HS-5 (cell line): ENCODE measurements at places on chromosomes 3 and 15.

- no peak for DNase-seq
Observed at GRCh38 chr3:94494992-94495391, 432.1 kb downstream of the NSUN3 start.

DNA sequence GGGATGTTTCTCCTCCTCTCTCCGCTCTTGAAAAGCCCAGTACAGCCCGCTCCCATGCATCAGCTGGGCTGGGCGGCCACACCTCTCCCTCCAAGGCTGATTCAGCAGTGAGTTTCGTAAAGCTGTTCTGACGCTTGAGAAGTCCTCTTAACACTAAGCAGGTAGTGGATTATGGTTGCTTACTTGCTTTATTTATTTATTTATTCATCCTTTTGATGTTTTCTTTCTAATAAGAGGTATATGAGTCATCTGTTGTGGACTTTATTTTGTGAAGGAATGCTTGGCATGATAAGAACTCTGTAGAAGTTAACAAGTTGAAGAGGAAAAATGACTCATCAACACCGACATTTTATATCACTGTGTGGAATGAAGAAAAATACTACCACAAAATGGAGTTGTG is 285.0 kb downstream of the SQOR start:
- peak; percentile 76 for DNase-seq

DNA sequence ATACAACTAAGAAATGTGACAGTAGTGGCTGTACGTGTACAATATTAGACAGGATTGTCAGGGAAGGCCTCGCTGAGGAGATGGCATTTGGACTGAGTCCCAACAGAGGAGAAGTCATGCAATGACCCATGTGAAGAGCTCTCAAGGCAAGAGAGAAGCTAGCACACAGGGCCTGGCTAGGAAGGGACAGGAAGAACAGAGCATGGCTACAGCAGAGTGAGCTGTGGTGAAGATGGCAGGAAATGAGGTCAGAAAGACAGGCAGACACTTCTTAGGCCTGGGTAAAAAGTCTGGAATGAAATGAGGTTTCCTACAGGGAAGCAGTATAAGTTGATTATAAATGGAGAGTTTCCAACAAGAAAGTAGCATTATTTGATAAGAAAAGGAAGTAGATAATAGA is 33.2 kb upstream of the LEKR1 start:
- no peak for DNase-seq

DNA sequence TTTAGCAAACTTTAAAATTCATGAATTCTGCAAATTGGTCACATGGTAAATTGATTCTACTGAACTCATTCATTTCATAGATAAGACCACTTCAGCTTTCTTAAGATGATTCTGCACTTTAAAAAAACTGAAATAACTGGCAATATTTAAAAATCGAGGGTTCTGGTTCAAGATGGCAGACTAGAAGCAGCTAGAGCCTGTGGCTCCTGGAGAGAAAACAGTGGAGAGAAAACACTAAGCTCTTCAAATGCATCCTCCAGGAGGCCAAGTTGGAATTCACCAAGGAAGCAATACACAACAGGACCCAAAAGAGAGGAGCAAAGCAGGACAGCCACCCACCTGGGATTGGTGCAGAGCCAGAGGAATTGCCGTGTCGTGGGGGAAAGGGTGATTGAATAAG is 132.1 kb downstream of the SPATA16 start:
- DNase-seq = no peak

- no peak for DNase-seq
Observed at GRCh38 chr3:140536926-140537726, 140.7 kb upstream of the TRIM42 start.

- no peak for DNase-seq
Observed at GRCh38 chr15:50543556-50543955, 2.9 kb downstream of the USP50 start.

DNA sequence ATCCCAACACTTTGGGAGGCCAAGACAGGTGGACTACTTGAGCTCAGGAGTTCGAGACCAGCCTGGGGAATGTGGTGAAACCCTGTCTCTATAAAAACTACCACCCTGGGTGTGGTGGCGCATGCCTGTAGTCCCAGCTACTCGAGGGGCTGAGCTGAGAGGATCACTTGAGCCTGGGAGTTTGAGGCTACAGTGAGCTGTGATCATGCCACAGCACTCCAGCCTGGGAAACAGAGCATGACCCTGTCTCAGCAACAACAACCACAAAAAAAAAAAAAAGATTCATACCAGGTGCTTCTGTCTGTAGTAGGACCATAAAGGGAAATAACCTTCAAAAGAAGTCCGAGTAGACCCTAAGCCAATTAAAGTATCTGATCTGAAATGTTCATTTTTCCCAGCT is 94.5 kb downstream of the SERPINI1 start:
- DNase-seq = no peak

DNA sequence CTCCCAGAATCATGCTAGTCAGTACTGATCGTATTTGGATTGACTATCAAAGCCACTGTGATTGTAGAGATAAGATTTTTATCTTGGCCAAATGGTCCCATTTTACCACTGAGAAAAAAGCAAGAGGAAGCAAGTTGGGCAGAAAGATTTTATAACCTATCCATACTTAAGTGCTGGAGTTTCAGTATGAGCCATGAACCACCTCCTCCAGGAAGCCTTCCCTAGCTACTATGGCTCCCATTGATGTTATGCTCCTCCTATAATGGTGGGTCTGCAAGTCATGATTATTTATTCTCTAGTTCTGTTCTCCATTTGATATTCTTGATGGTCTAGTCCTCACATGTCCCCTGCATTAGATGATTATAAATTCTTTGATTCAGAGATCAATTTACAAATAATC is 6.6 kb downstream of the MEGF11 start:
- no peak for DNase-seq

DNA sequence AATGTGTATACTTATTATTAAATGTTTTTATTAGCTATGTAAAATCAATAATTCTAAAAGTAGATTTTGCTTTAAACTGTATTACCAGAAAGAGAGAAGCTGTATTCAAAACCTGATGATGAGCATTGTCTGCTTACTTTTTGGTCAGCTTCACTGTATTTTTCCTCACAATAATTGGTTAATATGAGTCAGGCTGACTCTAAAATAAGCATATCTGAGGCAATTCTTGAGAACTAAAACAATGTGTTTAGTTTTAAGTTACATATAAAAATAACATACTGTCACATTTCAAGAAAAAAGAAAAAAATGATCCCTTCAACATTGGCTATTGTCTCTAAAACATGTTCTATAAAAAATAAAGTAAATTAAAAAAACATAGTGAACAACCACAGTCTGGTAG is 66.1 kb downstream of the EPHA3 start:
- no peak for DNase-seq

DNA sequence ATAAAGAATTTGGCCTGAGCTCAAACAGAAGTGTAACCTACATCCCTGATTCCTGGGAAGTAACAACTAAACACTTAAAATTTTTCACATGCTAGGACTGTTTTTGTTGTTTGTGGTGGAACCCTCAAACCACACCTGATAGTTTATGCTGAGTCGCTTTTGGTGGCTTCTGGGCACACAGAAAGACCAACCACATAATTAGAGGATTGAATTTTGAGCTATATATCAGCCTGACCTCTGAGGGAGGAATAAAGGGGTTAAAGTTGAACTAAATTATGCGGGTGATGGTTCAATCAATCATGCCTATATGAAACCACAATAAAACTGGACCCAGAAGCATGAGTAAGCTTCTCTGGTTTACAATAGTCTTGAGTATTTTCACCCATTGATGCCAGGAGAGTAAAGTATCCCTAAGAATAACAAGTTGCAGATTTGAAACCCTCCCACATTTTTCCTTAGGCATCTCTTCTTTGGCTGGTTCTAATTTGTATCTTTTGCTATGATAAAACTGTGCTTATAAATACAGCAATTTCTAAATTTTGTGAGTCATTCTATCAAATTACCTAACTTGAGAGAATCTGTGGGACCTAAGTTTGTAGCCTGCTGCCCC is 1304.5 kb upstream of the GBE1 start:
- peak; percentile 9 for DNase-seq

GRCh38 chr3:169914321-169914720 is 2.9 kb downstream of the SAMD7 start:
- peak; percentile 28 for DNase-seq

DNA sequence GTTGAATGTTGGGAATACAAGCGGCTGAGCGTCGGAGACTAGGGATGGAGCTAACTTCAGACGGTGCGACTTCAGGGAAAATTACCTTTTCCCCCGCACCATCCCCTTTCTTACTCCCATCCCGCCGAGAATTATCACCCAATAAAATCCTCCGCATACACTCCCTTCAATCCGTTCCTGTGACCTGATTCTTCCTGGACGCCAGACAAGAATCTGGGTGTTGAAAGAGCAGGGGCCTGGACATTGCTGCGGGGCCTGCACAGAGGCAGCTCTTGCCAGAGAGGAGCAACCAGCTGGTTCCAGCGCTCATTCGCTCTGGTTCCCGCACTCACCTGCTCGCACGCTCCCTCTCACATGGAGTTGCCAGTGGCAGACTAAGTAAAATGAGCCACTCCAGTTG is 241.9 kb downstream of the ALCAM start:
- DNase-seq = no peak

DNA sequence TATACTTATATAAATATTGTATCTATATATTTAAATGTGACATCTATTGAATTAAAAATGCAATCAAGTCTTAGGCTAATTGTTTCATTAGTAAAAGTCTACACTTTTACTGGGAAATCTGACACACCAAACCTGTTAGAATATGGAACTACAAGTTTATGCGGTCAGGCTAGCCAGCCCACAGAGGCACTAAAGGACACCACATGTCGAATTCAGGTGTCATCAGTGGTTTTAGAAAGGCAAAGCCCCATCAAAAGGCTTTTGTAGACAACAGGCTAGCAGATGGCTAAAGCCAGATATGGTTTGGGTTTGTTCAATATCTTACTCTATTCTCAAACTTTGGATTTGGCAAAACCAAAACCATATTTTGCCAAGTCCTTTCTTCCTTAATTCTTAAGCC is 411.0 kb downstream of the MECOM start:
- DNase-seq = no peak

DNA sequence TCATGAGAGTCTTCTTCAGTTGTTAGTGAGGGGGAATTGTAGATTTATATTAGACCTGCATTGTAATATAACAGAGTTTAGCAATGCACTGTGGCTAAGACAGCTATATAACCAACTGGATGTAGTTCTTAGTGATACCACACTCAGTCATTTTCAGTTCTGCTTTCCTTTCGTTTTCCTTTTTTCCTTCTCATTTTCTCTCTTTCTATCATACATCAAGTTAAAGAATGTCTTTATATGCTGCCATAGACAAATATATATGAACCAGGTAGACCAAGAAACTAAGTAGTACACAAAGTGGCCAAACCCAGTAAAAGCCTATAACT is 43.7 kb upstream of the CD47 start:
- DNase-seq = no peak

GRCh38 chr3:78941587-78941986 is 826.2 kb downstream of the ROBO1 start:
- DNase-seq = peak; percentile 59

DNA sequence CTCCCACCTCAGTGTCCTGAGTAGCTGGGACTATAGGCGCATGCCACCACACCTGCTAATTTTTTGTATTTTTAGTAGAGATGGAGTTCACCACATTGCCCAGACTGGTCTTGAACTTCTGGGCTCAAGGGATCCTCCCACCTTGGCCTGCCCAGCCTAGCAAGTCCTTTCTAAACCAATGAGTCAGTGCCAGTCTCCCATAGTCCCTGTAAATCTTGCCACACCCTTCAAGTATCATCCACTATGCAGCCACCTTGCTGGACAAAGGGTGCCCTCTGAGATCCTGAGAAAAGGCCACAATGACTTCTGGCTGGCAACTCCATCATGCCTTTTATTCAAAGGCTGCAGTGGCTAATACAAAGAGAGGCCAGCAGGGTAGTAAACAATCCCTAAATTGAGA is 184.0 kb downstream of the ABHD5 start:
- no peak for DNase-seq

DNA sequence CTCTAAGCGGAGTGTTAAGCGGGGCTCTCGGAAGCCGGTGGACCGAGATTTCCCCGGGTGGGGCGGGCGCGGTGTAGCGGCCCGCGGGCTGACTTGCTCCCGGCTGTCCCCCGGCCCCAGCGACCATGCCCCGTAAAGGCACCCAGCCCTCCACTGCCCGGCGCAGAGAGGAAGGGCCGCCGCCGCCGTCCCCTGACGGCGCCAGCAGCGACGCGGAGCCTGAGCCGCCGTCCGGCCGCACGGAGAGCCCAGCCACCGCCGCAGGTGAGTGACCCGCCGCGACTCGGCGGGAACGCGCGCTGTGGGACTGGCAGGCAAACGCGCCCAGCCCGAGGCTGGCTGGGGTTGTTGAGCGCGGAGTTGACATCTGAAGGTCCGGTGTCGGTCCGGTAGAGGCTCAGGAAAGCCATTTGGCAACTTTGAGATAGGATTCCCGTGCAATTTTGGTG is 1.3 kb downstream of the SMC4 start:
- DNase-seq = no peak

GRCh38 chr3:83096-83495 is 113.5 kb upstream of the CHL1 start:
- no peak for DNase-seq

- DNase-seq = no peak
Observed at GRCh38 chr3:120495809-120496208, 45.0 kb upstream of the FSTL1 start.

GRCh38 chr3:5112043-5112442 is 10.0 kb upstream of the ARL8B start:
- DNase-seq = no peak

- DNase-seq = no peak
Observed at GRCh38 chr15:101559952-101560351, 70.4 kb upstream of the PCSK6 start.

GRCh38 chr15:31245135-31245689 is 81.4 kb upstream of the KLF13 start:
- no peak for DNase-seq

- no peak for DNase-seq
Observed at GRCh38 chr3:79651536-79652065, 116.2 kb downstream of the ROBO1 start.

GRCh38 chr3:146598535-146598934 is 6.6 kb downstream of the PLSCR5 start:
- peak; percentile 63 for DNase-seq

GRCh38 chr3:135995766-135996165 is 30.2 kb downstream of the PPP2R3A start:
- DNase-seq = no peak

- DNase-seq = no peak
Observed at GRCh38 chr3:128591738-128592426, 58.7 kb downstream of the RPN1 start.

DNA sequence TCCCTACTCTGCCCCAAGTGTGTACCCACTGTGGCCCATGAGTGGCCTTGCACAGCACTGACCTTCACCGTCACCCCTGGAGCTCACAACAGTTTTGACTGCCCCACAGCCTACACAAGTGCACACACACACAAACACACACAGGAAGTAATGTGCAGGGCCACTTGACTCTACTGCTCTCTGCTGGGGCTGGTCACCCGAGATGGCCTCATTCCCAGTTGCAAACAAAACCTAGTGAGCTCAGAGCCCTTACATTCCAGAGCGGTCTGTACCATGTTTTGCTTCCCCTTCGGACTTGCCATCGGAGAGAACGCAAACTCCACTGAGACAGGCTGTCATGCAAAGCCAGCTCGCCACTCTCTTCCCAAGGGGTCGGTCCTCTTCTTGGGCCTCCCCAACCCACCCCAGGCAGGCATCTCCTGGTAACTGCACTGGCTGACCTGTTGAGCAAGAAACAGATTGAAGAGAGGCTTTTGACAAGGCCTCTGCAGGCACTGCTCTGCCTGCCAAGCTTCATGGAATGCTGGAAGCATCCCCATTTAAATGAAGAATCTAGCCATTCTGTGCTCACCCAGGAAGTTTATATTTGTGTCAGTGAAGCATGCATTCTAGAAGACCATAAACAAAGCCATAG is 232.0 kb upstream of the IGF1R start:
- no peak for DNase-seq

- no peak for DNase-seq
Observed at GRCh38 chr15:76178296-76179000, 118.7 kb downstream of the TMEM266 start.
